Eye (tissue), 1 donor: ENCODE measurements at places on chromosomes 1 and 21.

DNA sequence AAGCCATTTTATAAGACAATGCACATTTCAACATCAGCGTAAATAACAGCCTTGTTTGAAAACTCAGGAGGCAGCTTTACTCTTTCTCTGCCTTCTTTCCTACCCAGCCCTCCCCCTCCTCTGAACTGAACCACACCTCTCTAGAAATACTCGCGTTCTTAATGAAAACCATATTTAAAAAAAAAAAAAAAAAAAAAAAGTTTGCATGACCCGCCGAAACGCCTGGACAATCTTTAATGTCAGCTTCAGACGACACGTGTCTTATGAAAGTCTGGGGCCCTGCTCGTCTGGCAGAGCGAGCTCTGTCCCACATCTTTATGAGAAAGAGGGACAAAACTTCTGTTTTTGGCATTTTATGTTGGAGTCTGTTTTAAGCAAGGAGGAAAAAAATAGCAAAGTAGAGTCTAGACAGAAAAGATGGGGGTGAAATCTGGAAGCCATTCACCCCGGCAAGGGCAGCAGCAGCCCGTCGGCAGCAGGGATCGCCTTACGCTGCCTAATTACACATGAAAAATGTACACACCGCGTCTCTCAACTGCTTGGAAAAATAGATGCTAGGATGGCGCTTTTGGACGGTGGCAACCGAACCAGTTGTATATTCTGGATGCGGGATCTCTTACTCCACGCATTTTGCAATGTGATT, 130.4 kb upstream of the ETS2 start:
- peak; percentile 53 for DNase-seq

DNA sequence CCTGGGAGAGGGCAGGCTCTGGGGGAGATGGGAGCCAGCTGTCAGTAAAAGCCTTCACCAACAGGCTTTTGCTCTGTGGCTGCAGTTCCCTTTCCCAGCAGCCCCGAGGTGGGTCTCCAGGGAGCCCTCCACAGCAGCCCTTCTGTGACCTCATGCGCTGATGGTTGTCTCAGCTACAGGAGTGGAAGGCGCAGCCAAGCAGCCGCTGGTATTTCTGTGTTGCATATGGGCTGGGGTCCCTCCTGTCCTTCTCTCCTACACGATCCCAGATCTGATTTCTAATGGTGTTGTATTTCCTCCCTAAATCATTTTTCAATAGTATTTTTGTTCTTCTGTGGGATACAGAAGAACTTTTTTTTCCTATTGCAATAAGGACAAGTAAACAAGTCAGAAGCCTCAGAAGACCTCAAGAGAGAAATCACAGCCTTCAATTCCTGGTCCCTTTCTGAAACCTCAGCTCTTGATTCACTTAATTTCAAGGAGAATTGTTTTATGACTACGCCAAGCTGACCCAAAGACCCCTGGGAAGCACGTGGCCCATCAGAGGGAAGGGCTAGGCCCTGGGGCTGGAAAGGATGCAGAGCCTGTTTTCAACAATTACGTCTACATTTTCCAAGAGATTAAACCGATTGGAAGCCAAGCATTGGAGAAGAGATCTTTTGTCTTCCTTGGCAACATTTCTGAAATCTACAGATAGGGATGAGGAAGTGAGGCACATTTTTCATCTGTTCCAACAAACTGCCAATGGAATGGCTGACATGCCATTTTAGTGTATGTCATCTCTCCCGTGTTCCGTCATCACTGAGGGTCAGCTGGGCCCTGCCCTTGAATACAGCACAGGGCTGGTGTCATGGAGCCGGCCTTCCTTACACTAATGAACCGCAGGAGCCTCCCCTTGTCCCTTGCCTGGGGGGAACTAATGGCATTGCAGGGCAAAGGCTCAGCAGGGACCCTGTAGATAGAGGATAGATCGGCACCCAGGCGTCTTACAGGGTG, 42.0 kb upstream of the SCCPDH start:
- DNase-seq, result peak; percentile 84

GRCh38 chr1:226063977-226064815, 1.7 kb downstream of the H3-3A start:
- peak; percentile 66 for DNase-seq

GRCh38 chr1:214455971-214456867, 95.2 kb downstream of the PTPN14 start:
- no peak for DNase-seq

DNA sequence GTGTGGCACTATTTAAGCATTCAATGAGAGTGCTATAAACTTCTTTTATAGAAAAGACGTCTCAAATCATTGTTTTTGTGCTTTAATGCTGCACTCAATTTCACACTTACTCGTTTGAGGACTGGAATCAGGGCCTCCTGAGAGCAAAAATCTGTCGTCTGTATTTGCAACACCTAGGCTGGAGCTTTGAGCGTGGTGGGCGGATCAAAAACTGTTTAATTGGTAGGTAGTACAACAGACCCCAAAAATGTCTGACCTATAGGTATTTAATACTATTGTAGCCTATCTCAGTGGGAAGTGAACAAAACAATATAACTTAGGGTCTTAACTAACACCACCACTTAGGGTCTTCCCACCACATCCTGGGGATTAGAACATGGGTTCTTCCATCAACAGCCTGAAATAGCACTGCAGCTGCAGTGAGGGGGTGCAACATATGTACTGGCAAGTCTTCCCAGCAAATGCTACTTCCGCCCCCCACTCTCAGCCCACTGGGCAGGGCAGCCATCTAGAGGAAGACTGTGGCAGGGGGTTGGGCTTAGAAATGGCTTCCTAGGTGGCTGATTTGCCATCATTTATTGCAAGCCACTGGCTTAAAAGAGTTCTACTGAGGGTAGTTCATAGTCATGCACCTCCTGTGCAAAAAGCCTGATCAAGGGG, 48.3 kb downstream of the CD46 start:
- no peak for DNase-seq

DNA sequence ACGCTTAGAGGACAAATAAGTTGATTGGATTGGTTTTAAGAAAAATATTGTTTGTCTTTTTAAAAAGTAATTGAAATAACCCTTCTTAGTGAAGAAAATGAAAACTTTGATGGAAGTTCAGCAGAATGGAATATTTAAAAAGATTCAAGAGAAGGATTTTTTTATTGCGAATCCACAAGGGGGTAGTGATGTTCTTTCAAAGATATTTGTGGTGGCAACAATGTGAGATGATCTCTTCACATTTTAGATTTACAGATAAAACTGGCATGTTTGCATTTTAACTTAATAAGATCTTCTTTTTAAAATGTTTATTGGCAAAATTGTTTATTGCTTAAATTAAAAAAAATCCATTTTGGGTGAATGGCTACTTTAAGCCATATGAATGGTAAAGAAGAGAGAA, 8.9 kb downstream of the CAMTA1 start:
- DNase-seq, result peak; percentile 65

- peak; percentile 80 for DNase-seq
These were observed 122.1 kb downstream of the LRIG2 start for GRCh38 chr1:113194846-113195830.

DNA sequence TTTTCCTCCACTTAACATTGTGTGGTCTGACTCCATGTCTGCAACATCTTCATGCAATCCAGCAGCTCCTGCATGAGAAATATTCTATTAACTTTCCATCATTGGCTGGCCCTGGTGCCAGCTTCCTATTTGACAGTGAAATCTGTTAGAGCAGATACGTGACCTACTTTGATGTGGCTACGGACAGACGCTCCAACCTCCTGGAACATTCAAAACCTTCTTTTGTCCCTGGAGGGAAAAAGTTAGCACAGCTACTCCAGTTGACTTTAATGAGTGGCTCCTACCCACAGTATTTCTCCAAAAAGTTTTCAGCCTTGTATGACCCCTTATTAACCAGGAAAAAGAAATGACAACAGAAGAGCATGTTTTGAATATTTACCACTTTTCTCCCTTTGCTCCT, 22.0 kb downstream of the PRAMEF20 start:
- no peak for DNase-seq
